WERI-Rb-1 (cell line): ENCODE measurements at places on chromosomes 16 and 17.

- no peak for DNase-seq
Observed at GRCh38 chr17:37848690-37849616, 75.3 kb upstream of the TBC1D3K start.

GRCh38 chr16:72511171-72511570, 339.2 kb upstream of the PMFBP1 start:
- DNase-seq = no peak

DNA sequence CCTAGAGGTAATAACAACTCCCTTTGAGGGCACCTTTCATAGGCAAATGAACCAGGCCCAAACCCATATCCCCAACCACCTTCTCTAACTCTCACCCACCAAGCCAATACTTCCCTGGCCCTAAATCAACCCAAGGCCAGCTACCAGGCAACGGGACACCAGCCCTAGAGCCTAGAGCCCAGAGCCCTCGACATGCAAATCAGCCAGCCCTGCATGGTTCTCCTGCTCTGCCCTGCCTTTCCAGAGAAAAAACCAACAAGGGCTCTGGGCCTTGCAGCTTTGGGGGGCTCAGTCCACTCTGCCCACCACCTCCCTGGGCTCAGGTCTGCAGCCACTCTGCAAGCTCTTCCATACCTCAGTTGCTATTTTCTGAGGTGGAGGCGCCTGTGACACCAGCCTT, 55.0 kb downstream of the PITPNM3 start:
- no peak for DNase-seq

GRCh38 chr16:57773019-57773418, 29.3 kb downstream of the KIFC3 start:
- DNase-seq = no peak

DNA sequence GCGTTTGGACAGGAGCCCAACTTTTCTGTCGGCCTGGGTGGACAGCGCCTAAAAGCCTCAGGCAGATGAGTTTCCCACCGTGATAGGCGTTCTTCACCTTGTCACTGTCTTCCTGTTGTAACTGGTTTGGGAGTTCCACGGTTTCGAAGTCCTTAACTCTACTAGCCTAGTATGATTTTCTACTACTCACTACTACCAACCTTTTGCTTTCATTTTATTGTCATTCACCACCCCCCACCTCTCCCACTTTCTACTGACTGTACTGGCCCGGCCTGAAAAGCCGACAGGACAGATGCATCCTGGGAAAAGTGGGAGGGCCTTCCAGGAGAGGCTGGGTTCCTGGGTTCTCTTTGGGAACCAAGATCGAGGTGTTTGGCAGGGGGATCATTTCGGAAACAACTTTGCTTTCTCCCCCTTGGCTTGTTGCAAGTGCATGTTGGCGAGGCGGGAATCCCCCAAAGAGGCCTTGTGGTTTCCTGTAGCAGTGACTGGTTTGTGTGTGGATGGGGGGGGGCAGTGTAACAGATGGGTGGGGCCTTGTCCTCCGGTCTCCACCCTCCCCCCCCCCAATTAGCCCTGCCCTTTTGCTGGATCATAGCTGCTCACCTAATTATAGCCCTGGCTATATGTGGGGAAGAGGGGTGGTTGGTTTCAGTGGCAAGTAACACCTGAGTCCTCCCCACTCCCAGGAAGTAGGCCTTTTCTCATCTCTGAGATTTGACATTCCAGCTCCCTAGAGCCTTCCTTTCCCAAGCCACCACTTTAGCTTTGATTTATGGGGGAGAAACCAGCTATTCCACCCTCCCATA, 1.4 kb downstream of the EIF5A start:
- DNase-seq = peak; percentile 82

GRCh38 chr16:89266521-89267134, 49.1 kb downstream of the ZNF778 start:
- no peak for DNase-seq

- DNase-seq = peak; percentile 12
Observed at GRCh38 chr16:16780588-16780987, 401.6 kb downstream of the NPIPA7 start.

- DNase-seq = no peak
Observed at GRCh38 chr16:67104845-67105244, 4.9 kb upstream of the PHAF1 start.

DNA sequence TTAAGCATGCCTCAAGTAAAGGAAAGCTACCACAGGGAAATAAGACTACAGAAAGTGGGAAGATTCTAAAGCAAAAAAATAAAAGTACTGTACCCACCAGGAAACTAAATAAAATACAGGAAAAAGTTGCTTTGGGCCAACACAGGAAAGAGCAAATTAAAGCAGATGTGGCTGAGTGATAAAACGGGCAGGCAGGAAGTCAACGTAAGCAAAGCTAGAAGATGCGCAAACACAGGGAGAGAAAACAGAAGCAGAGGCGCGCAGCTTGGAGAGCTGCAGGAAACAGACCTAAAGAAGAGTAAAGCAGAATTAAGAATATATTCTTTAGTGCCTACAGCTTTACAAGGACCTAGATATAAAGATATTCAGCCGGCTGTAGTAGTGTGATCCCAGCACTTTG, 21.7 kb downstream of the USP36 start:
- no peak for DNase-seq
